ENCODE measurements at places on chromosomes 6 and 20. TPM values are rescaled to one million over a fixed set of nuclear protein-coding genes. Genes with fewer than 3 reads are reported as not detected.

ZNF292 gene
- 15.1 TPM for polyA plus RNA-seq

DNA sequence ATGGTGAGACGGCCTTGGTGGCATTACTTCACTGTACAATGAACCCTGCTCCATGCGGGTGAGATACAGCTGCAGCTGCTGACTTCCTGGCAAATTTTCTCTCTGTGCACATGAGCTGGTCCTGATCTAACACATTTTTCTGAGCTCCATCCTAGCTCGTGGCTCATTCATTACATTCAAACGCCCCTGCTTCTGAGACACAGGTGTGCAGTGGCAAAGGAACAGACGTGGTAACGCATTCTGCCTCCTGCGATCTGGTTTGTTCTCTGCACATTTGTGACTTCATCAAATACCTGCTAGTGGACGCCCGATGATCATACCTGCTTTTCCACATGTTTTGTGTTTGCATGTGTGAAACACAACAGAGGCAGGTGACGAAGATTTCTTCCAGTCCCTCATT lies 189.6 kb upstream of the PDE10A start:
- DNase-seq = no peak

C20orf202 gene
- polyA plus RNA-seq = 0.18 TPM

SLC22A2 gene
- not detected for polyA plus RNA-seq

DNA sequence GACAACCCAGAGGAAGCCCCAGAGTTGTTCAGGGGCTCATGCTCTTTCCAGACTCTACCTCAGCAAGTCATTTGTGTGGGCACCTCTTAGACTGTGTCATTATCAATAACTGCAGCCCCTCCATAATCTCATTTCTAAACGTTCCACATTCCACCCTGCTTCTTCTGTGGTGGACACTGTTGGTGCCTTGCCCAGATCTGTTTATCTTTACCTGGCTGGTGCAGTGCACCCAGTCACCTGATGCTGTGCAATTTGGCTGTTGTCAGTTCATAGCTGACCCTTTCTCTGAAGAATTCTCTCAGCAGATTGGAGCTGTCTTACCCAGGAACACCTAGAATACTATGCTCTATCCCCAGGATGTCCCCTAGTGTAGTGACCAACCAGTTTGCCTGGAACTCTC lies 80.0 kb downstream of the ATRN start:
- DNase-seq = no peak

DNA sequence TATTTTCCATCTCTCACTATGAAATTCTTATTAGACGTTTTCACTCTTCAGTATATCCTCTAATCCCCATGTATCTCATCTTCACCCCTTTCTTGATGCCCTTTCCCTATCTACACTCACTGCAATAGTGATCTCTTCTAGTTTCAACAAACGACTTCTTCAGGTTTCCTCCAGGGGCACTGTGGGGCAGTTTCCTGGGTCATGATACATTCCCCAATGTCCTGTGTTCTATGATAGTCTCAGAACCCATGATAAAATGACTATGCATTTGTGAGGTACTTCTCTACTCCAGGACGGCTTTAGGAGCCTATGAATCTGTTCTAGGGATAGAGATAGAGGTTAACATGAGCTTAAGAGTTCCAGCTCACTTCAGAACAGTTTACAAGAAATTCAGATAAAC lies 183.3 kb downstream of the FOXC1 start:
- DNase-seq = no peak

DNA sequence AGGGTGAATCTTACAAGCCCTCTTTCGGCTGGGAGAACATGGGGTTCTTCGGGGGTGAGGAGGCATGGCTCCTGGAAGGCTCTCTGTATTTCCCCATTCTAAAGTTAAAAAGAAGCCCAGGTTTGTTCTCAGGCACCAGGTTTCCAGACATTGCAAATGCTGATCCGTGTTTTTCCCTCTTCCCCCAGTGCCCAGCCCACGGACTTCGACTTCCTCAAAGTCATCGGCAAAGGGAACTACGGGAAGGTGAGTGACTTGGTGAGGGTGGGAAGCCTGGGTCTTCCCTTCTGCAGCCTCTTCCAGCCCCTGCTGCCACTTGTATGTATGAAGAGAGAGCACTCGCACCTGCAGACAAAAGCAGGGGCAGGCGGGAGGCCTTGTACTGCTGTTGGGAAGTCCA lies 8.7 kb downstream of the SGK2 start:
- no peak for DNase-seq

DNA sequence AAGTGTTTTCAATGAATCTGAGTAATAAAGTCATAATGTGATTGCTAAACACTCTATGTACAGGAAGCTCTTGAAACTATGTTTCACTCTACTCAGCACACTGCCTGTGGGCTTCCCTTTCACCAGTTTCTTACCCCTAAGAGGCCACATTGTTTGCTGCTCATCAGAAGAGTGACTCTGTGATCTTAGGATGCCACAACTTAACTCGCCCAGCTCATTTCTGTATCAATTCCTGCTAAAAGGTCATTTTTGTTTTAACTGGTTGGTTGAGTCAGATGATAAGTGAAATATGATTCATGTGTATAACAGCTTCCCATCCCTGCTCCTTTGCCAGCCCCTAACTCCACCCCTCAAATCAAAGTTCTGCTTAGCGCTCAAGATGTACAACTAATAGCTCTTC lies 9.8 kb upstream of the NDUFAF4 start:
- DNase-seq = no peak

FERMT1 gene
- polyA plus RNA-seq = not detected

ARMH2 gene
- polyA plus RNA-seq = not detected

LPA gene
- polyA plus RNA-seq = not detected

F13A1 gene
- polyA plus RNA-seq = not detected

GRCh38 chr6:129704708-129705107 lies 5.3 kb downstream of the ARHGAP18 start:
- no peak for DNase-seq

DNA sequence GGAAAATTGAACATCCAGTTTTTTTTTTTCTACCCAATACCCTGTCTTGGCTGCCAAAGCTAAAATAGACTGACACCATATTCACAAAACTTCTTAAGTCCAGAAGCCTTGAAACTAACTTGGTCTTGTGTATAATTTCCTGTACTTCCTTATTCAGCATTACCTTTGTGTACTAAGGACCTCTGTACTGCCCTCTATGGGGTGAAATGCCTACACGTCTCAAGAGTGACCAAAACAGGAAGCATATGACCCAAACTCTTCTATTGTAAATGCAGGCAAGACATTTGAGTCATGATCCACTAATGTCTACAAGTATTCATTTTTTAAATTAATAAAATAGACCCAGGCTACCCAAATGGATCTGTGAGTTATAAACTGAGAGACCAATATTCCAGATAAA lies 50.4 kb downstream of the HMGCLL1 start:
- DNase-seq = no peak

DNA sequence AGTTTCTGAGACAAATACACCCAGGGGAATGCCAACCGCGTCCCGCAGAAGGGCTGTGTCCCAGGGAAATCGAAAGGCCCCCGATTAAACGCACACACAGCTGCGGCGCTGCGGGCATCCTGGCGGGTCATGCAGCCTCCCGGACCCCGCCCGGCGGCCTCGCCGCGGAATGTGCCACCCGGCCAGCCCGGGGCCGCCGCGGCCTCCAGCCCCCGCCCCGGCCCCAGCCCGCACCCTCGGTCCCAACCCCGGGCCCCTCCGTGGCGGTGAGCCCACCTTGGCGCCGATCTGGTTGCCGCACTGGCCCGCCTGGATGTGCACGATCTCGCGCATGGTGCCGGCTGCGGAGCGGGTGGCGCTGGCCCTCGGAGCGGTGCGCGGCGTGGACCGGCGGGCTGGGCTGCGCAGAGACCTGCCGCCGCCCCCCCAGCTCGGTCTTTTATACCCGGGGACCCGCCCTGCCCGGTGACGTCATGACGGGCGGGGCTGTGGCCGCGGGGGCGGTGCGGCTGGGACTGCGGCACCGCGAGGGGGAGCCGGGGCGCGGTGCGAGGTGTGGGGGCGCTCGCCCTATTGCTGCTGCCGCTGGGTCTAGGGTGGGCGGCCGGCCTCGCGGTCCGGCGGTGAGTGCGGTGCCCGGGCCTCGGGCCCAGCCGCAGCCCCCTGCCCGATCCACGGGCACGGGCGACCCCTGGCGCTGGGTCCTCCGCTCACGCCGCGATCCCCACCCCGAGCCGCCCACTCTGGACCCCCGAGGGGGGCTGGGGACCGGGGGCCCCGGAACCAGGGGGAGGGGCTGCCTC lies at the start of gene TUBB2A:
Gene TUBB2A (minus strand): TSS at position 414 of the 803 bp plus-strand sequence. CDS start 81 bp downstream, at position 333.
- peak; percentile 91 for DNase-seq

GATA5 gene
- not detected for polyA plus RNA-seq

DDO gene
- not detected for polyA plus RNA-seq

- no peak for DNase-seq
Observed at GRCh38 chr20:58906894-58907293, 54.4 kb downstream of the GNAS start.

GRCh38 chr6:152954443-152954842 lies 28.4 kb downstream of the FBXO5 start:
- no peak for DNase-seq

EPPIN gene
- not detected for polyA plus RNA-seq

DNA sequence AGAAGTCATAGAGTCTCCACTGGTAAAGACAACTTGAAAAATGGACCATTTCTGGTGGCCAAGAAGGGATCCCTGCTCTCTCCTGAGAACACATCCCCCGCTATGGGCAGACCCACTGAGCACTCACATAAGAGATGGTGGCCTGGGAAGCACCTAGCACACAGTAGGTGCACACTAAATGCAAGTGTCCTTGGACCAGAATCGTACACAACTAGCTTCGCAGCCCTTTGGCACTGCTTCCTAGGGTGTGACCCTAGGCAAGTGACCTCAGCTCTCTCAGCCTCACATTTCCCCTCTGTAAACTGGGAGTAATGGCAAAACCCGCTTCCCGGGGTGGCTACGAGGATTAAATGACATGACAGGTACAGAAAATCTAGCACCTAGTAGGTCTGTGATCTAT lies 35.1 kb downstream of the KCNB1 start:
- DNase-seq = no peak

DNA sequence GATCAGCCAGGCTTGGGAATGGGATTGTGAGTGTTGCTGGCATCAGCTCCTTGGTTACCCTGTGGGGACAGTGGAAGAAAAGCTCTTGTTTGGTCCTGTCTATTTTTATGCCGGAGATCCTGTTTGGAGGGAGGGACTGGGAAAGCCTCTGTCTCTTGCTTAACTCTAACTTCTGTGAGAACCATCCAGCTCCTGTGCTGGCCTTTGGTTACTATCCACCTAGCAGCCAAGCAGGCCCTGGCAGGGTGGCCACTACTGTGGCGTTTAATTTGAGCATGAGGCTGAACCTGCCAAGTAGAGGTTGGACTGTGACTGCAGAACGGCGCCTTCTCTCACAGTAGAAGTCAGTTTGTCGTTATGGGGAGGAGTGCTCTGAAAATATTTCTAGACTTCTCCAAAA lies 193.3 kb downstream of the UTRN start:
- no peak for DNase-seq

DNA sequence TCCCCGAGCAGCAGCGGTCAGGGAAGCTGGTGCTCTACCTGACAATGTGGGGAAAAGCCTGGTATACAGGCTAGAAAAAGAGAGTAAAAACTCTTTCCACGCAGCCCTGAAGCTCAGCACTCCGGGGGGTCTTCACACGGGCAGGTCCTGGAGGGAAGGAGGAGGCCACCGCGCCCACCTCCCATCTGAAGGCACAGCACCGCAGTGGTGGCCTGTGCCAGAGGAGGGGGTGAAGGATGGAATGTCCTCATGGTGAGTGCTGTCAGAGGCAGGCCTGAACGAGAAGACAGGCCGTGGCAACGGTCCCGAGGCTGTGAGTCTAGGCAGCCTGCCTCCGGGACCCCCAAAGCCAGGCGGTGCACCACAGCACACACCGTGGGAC lies 5.8 kb downstream of the SLC2A4RG start:
- DNase-seq = no peak

- no peak for DNase-seq
Observed at GRCh38 chr20:64106981-64107735, at the start of gene NPBWR2. TSS of gene NPBWR2 (minus strand) at chr20:64107565. CDS start at chr20:64106831, 734 bp downstream.

GRCh38 chr6:33075568-33076405 lies at the start of gene HLA-DPB1:
TSS of gene HLA-DPB1 (plus strand) at chr6:33075990. CDS start at chr6:33076042, 52 bp downstream.
- DNase-seq = peak; percentile 62

EMILIN3 gene
- polyA plus RNA-seq = not detected

MEP1A gene
- polyA plus RNA-seq = not detected

- DNase-seq = no peak
Observed at GRCh38 chr6:144179237-144179636, 28.9 kb downstream of the STX11 start.

DDX43 gene
- polyA plus RNA-seq = 0.70 TPM

GRCh38 chr6:2216794-2217383 lies 28.5 kb downstream of the GMDS start:
- no peak for DNase-seq

DNA sequence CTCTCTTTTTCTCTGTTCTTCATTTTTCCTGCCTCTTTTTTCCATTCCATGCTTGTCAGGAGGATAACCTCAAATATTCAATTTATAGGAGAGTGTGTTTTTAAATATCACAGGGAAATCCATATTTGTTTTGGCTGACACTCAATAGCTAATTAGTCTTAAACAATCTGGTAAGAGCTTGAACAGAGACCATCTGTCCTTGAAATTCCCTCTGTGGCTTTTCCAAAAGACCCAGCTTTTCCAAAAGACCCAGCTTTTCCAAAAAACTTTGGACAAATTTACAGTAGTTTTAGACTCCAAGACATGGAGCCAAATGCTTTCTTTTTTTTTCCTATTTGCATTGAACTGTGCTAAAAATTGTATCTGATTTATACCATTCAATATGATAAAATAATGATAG lies 127.4 kb upstream of the FAM83B start:
- no peak for DNase-seq

GRCh38 chr6:109478222-109478805 lies 4.7 kb downstream of the ZBTB24 start:
- no peak for DNase-seq

SYNDIG1 gene
- not detected for polyA plus RNA-seq

DNA sequence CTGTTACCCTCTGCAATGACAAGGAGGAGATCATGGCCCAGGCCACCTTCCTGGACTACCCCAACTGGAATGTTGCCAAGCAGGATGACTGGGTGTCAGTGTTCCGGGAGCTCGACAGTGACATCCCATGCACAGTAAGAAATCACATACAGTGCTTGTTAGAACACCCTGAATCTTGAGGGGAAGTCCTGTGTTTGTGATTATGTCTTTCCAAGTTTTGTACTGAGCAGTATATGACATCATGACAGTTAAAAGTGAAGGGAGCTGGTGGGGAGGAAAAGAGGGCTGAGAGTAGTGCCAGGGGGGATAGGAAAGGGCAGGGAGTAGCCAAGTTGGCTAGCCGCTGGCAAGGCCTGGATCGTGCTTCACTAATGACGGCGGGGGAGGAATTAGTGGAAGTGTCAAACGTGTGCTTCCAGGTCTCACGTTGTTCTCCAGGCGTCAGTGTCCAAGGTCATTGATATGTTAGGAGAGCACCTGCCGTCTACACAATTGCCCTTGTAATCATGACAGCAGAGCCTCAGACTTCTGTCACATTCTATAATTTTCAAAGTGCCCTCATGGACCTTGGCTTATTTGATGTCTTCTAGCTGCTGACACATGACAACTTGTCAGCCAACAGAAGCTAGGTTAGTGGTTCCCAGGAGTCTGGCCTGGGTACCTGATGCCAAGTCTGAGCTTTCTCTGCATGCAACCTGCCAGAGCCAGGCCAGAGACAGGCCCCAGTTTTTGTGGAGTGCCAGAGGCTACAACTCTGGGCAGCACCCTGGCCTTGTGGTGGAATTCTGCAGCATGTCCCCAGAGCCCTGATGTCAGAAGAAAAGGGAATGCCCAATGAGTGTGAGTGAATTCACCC lies 18.8 kb downstream of the CFAP61 start:
- DNase-seq = no peak

- DNase-seq = no peak
Observed at GRCh38 chr6:143322386-143322785, 128.1 kb downstream of the ADAT2 start.

GRCh38 chr6:101286146-101286545 lies 107.4 kb upstream of the GRIK2 start:
- DNase-seq = no peak
